Activated CD8-positive, alpha-beta memory T cell treated with anti-CD3 and anti-CD28 coated beads, Interleukin-2, amount 10 ng/mL, durations not matched to agents 7 days and 5 days (primary cell): ENCODE measurements at places on chromosomes 16 and 17.

- DNase-seq, result peak; percentile 71
Measured at GRCh38 chr17:66652840-66653507, 181.9 kb upstream of the CACNG5 start.

GRCh38 chr16:23343643-23344612 is 41.8 kb downstream of the SCNN1B start:
- DNase-seq, result no peak

GRCh38 chr17:70901870-70902269 is 732.5 kb downstream of the KCNJ2 start:
- no peak for DNase-seq

DNA sequence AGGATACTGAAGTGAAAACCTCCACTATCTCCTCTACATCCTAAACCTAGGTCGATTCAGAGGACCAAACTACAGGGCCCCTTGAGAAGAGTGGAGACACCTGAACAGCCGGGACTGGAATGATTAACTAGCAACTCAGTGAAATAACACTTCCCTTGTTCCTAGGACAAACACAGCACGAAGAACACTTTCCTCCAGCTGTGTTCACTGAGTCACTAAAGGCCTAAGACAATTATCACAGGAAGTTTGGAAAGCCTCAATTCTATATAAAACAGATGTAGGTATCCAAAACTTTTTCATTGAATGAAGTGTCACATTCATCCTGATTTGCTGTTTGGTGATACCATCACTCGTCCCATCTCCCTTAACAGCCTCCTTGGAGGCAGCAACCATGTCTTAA is 15.5 kb upstream of the CUEDC1 start:
- DNase-seq, result no peak

DNA sequence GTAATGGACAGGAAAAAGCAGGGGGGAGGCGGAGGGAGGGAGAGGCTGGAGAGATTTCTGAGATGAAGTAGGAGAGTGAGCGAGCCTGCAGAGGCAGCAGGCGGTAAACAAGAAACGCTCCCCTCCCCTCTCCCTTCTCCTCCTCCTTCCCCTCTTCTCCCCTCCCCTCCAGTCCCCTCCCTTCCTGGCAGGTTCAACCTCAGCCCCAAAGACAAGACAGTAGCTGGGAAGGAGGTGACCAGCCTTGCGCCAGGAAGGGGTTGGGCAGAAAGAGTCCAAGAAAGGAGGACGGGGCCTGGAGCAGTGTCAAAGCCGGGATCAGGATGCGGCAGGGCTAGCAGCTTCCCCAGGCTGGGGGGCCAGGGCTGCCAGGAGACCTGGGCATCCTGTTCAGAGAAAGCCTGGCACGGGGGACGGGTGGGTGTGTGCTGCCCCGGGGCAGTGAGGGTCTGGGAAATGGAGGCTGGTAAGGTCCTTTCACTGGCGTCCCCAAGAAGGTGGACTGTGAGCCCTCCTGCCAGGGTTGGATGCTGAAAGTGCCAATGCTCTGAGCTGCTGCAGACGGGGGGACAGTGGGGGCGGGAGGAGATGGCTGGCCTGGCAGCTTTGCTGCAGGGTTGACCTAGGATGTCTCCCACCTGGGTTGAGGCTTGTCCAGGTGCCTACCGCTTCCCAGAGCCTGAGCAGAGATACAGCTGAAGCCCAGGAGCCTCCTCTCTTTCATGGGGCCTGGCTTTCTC is 261.6 kb upstream of the TNRC6C start:
- DNase-seq, result no peak

DNA sequence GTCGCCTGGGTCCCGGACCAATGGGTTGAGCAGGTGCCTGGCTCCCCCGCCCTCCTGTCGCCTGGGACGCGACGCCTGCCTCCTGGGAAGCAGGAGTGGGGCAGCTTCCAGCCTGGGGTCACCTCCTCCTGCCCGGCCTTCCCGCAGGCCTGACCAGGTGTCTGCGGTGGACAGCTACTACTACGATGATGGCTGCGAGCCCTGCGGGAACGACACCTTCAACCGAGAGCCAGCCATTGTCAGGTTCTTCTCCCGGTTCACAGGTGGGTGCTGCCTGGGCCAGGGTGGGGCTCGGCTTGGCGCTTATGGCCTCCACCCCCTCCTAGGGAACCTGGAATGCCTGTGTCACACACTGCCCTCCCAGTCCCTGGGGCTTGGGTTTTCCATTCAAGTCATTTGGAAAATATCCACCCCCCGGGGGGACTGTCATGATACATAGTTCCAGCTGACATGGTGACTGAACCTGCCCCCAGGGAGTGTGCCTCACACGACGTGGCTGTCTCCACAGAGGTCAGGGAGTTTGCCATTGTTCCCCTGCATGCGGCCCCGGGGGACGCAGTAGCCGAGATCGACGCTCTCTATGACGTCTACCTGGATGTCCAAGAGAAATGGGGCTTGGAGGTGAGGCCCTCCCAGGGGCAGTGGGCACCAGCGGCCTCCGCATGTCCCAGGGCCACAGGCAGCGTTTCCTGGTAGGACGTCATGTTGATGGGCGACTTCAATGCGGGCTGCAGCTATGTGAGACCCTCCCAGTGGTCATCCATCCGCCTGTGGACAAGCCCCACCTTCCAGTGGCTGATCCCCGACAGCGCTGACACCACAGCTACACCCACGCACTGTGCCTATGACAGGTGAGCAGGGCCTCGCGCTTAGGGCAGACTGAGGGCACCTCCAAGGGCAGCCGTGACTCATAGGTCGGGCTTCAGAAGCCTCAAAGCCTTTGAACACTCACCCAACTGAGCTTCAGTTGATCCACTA is 2.3 kb downstream of the DNASE1 start:
- DNase-seq, result no peak

GRCh38 chr16:17270683-17271109 is 200.1 kb downstream of the XYLT1 start:
- no peak for DNase-seq

GRCh38 chr16:14399378-14400284 is 230.4 kb downstream of the PARN start:
- DNase-seq, result no peak

- DNase-seq, result no peak
Measured at GRCh38 chr17:64732336-64733006, 70.4 kb upstream of the SMURF2 start.

DNA sequence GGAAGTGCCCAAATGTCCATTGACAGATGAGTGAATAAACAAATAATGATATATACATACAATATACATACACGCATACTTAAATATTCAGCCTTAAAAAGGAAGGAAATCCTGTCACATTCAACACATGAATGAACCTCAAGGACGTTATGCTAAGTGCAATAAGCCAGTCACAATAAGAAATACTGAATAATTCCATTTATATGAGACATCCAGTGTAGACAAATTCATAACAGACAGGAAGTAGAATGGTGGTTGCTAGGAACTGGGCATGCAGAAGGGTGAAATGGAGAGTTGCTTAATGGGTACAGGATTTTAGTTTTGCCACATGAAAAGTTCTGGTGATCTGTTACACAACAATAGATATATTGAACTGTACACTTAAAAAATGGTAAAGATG is 8.8 kb upstream of the ITGB4 start:
- DNase-seq, result no peak
